ENCODE measurements at places on chromosomes 4 and X. TPM values are rescaled to one million over a fixed set of nuclear protein-coding genes. Genes with fewer than 3 reads are reported as not detected.
A peak's percentile ranks its signal among the peaks of the same experiment; 100 is the strongest.

DNA sequence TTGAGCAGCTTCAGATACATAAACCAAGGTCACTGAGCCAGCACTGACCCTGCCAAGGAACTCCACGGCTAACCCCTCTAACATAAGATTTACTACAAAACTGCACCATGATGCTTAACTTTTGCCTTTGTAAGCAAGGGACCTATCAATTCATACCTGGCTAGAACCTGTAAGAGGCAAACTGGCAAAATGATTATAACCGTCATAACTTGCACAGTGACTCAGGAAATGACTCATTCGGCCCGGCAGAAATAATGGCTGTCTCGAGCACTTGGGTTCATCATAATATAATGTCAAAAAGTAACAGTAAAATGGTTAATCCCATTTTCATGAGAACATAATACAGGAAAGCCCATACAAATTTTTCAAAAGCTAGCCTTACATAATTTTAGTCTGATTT is 17.2 kb downstream of the RASGEF1B start:
- H3K27me3 ChIP-seq = no peaks in the 10 kb centered on the region
- DNase-seq = no peak
- peaks cover 10% of the 10 kb centered on the region for H3K36me3 ChIP-seq
- no peak overlapping the region for H3K4me3 ChIP-seq

DNA sequence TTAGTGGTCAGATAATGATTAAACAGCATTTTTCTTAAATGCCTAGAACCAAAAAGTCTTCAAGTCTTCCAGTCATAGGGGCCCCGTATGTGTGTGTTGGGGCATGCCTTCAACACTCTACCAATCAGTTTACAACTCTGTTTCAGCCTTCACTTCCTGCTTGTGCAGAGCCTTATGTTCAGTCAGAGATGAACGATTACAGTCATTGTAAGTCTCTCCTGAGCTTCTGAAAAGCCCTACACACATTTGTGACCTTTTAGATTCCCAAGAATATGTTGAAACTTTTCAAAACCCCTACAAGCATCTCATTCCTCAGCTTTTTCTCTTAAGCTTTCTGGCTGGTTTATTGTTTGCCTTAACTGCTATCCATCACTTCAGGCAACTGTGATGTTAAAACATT is 591.2 kb downstream of the ZNF674 start:
- no peak overlapping the region for H3K27ac ChIP-seq
- peaks cover 2% of the 10 kb centered on the region for H3K36me3 ChIP-seq
- no peaks in the 10 kb centered on the region for H3K27me3 ChIP-seq

GRCh38 chrX:19964017-19964710 is 26.7 kb downstream of the BCLAF3 start:
- no peak for DNase-seq
- H3K27me3 ChIP-seq = no peaks in the 10 kb centered on the region
- no peak overlapping the region for H3K4me3 ChIP-seq
- H3K27ac ChIP-seq = no peak overlapping the region
- peaks cover 19% of the 10 kb centered on the region for H3K36me3 ChIP-seq

DNA sequence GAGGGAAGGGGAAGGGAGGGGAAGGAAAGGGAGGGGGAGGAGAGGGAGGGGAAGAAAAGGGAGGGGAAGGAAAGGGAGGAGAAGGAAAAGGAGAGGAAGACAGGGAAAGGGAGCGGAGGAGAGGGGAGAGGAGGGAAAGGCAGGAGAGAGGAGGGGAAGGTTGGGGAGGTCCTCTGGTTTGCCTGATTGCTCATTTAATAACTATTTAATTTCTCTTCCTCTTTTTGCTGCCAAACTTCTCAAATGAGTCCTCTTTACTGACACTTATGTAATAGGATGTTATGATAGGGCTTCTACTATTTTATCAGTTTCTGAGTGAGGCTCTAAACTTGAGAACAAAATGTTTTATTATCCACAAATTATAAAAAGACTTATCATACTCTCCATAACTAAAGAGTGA is 35.4 kb upstream of the PPA2 start:
- H3K36me3 ChIP-seq = no peaks in the 10 kb centered on the region
- DNase-seq = no peak
- H3K27me3 ChIP-seq = peaks cover 12% of the 10 kb centered on the region
- H3K4me3 ChIP-seq = no peak overlapping the region

DNA sequence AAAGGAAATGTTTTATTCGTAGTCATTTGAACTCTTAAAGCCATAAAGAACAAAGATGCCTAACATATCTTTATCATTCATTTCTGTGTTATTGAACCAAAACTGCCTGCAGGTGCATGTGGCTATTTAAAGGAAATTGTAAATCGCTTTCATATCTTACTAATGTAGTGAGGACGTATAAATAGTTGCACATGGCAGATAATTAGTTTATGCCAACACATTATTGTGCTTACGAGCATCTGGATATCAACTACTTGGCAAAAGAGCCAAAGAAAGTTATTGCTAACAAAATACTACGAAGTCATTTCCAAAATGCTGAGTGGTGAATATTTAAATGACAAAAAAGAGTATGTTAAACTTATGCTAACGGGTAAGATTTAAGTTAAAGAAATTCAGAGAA is 27.9 kb upstream of the GABRA2 start:
- no peaks in the 10 kb centered on the region for H3K36me3 ChIP-seq
- H3K4me3 ChIP-seq = no peak overlapping the region
- no peak overlapping the region for H3K27ac ChIP-seq
- no peaks in the 10 kb centered on the region for H3K27me3 ChIP-seq
- DNase-seq = no peak
- H3K4me1 ChIP-seq = no peaks in the 10 kb centered on the region

GRCh38 chr4:48065587-48066052 is 49.0 kb downstream of the NIPAL1 start:
- H3K4me1 ChIP-seq = no peaks in the 10 kb centered on the region
- DNase-seq = no peak
- H3K36me3 ChIP-seq = peaks cover 13% of the 10 kb centered on the region
- no peaks in the 10 kb centered on the region for H3K27me3 ChIP-seq
- no peak overlapping the region for H3K27ac ChIP-seq
- no peak overlapping the region for H3K4me3 ChIP-seq

- no peaks in the 10 kb centered on the region for H3K27me3 ChIP-seq
- no peaks in the 10 kb centered on the region for H3K36me3 ChIP-seq
- H3K4me3 ChIP-seq = no peak overlapping the region
- DNase-seq = no peak
Observed at GRCh38 chr4:48635310-48635709, 144.8 kb downstream of the FRYL start.

- no peaks in the 10 kb centered on the region for H3K27me3 ChIP-seq
- no peak overlapping the region for H3K4me3 ChIP-seq
- no peaks in the 10 kb centered on the region for H3K36me3 ChIP-seq
Observed at GRCh38 chr4:38222892-38223291, 262.7 kb downstream of the PTTG2 start.

GRCh38 chr4:52945982-52946381 is 83.9 kb downstream of the RASL11B start:
- H3K27ac ChIP-seq = no peak overlapping the region
- H3K4me3 ChIP-seq = no peak overlapping the region
- H3K36me3 ChIP-seq = peaks cover 3% of the 10 kb centered on the region
- peaks cover 40% of the 10 kb centered on the region for H3K4me1 ChIP-seq
- no peaks in the 10 kb centered on the region for H3K27me3 ChIP-seq
- DNase-seq = no peak

GRCh38 chr4:82225030-82225429 is 148.8 kb downstream of the HNRNPD start:
- peaks cover 1% of the 10 kb centered on the region for H3K4me1 ChIP-seq
- H3K27ac ChIP-seq = no peak overlapping the region
- H3K4me3 ChIP-seq = no peak overlapping the region
- no peak for DNase-seq
- no peaks in the 10 kb centered on the region for H3K36me3 ChIP-seq
- peaks cover 36% of the 10 kb centered on the region for H3K27me3 ChIP-seq

DNA sequence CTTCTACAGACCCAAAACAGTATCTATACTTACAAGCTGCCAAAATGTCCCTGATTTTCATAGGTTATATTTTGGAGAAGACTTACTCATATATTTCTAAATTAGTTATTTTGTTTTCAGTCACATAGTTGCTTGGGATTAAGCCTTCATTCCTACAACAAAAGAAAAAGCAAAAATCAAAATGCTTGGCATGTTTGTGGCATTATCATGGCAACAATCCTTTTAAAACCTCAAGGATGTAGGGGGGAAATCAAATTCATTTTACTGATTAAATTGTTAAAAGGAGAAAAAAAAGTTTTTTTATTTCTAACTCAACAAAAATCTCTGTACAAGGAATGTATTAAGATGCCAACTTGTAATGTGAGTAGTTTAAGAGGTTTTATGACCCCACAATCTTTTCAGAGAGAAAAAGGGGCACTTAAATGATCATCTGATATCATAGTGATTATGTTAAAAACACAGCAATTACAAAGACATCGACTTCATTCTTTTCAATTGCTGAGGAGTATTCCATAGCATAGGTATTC is 23.5 kb downstream of the TXK start:
- H3K4me1 ChIP-seq = peaks cover 9% of the 10 kb centered on the region
- no peaks in the 10 kb centered on the region for H3K27me3 ChIP-seq
- H3K4me3 ChIP-seq = no peak overlapping the region
- no peak overlapping the region for H3K27ac ChIP-seq
- DNase-seq = no peak

DNA sequence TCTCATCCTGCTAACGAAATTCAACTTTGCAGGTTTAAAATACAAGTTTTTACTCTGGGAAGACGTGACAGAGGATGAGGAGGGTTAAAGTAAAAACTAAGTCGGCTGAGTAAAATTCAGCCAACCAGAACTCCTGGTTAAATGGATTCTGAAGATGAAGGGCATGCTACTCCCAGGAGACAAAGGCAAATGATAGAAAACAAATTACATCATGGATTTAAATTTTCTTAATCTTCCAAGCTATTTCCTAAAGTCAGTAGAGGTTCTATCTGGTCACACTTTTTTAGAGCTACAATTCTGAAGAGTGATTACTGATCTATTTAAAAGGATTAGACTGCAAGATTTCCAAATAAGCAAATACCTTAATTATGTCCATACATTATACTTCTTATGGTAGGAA is 47.9 kb downstream of the ZNF827 start:
- H3K4me1 ChIP-seq = peaks cover 9% of the 10 kb centered on the region
- no peak for DNase-seq
- no peak overlapping the region for H3K4me3 ChIP-seq
- peaks cover 33% of the 10 kb centered on the region for H3K36me3 ChIP-seq
- no peaks in the 10 kb centered on the region for H3K27me3 ChIP-seq
- no peak overlapping the region for H3K27ac ChIP-seq

DNA sequence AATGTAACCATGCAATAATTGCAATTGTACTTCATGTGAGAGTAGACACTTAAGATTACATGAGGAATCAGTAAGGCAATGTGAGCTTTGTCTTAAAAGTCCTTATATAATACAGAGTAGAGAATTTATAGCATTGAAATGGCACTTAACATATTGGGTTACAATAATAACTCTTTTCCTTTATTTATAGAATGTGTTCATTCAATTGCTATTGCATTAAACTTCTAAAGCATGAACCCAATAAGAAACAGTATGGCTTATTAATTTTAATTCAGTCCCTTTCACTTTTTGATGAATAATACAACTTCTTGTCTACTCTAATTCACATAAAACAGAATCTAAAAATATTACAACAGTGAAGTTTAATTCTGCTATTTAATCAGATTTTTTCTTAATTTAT is 174.2 kb upstream of the PABPC4L start:
- no peaks in the 10 kb centered on the region for H3K4me1 ChIP-seq
- no peak overlapping the region for H3K4me3 ChIP-seq
- peaks cover 6% of the 10 kb centered on the region for H3K36me3 ChIP-seq
- H3K27ac ChIP-seq = no peak overlapping the region
- H3K27me3 ChIP-seq = no peaks in the 10 kb centered on the region
- no peak for DNase-seq

- H3K4me1 ChIP-seq = peaks cover 47% of the 10 kb centered on the region
- no peak for DNase-seq
- H3K27ac ChIP-seq = peak overlapping the region; percentile 84
- no peak overlapping the region for H3K4me3 ChIP-seq
- H3K36me3 ChIP-seq = no peaks in the 10 kb centered on the region
Observed at GRCh38 chrX:72079607-72080006, 52.1 kb downstream of the RTL5 start.

- H3K4me3 ChIP-seq = no peak overlapping the region
- H3K27ac ChIP-seq = no peak overlapping the region
- DNase-seq = no peak
- no peaks in the 10 kb centered on the region for H3K27me3 ChIP-seq
Observed at GRCh38 chrX:146186540-146186939, 368.9 kb downstream of the SLITRK2 start.

- H3K27me3 ChIP-seq = peaks cover 2% of the 10 kb centered on the region
- H3K4me3 ChIP-seq = no peak overlapping the region
- H3K36me3 ChIP-seq = no peaks in the 10 kb centered on the region
- H3K4me1 ChIP-seq = no peaks in the 10 kb centered on the region
Observed at GRCh38 chrX:37060999-37061398, 52.8 kb downstream of the FAM47C start.

GRCh38 chrX:47080215-47080914 is 2.1 kb downstream of the RGN start:
- peaks cover 5% of the 10 kb centered on the region for H3K4me1 ChIP-seq
- DNase-seq = no peak
- no peaks in the 10 kb centered on the region for H3K27me3 ChIP-seq
- H3K36me3 ChIP-seq = peaks cover 2% of the 10 kb centered on the region

GRCh38 chr4:141524116-141524515 is 112.3 kb upstream of the IL15 start:
- H3K4me3 ChIP-seq = no peak overlapping the region
- DNase-seq = no peak
- H3K4me1 ChIP-seq = peaks cover 4% of the 10 kb centered on the region
- H3K27ac ChIP-seq = no peak overlapping the region

DNA sequence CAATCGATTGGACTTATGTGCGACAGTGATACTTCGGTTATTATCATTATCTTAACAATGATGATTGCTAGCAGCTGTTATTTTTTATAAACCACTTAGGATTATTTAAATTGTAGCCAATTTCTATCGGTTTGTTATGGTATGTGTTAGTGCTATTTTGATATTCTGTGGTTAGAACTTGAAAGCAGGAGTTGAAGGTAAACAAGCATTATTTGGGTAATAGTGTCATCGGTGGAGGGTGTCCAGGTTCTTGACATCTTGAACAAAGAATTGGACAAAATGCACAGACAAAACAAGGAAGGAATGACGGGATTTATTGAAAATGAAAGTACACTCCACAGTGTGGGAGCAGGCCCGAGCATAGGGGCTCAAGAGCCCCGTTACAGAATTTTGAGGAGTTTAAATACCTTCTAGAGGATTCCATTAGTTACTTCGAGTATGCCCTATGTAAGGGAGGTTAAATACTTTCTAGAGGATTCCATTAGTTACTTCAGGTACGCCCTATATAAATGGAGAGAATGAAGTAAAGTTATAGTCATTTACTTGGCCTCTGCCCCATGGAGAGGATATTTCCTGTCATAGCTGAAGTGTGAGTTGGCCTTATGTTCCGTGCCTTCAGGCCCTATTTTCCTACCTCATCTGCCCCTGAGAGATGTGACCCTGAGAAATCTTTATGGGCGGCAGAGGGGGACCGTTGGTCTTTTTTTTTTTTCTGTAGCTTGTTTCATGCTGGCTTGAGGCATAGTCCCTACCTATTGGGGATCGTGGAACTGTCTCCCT is 13.1 kb downstream of the MOB1B start:
- H3K4me1 ChIP-seq = no peaks in the 10 kb centered on the region
- peaks cover 51% of the 10 kb centered on the region for H3K36me3 ChIP-seq
- H3K27ac ChIP-seq = peak overlapping the region; percentile 0
- H3K4me3 ChIP-seq = no peak overlapping the region

The HTN3 gene
- not detected for total RNA-seq

The SLC9A6 gene
- total RNA-seq = 14.1 TPM

The RHOXF1 gene
- total RNA-seq = 0.52 TPM

The ARX gene
- total RNA-seq = not detected

The NDP gene
- total RNA-seq = 0.66 TPM

The TBX22 gene
- 0.09 TPM for total RNA-seq

The KDR gene
- 44.1 TPM for total RNA-seq

The MAGEA2 gene
- not detected for total RNA-seq

The DMP1 gene
- not detected for total RNA-seq
